ENCODE measurements at places on chromosomes 5 and 9.

GRCh38 chr9:123119566-123119965, 86.1 kb downstream of the GPR21 start:
- DNase-seq, result no peak

DNA sequence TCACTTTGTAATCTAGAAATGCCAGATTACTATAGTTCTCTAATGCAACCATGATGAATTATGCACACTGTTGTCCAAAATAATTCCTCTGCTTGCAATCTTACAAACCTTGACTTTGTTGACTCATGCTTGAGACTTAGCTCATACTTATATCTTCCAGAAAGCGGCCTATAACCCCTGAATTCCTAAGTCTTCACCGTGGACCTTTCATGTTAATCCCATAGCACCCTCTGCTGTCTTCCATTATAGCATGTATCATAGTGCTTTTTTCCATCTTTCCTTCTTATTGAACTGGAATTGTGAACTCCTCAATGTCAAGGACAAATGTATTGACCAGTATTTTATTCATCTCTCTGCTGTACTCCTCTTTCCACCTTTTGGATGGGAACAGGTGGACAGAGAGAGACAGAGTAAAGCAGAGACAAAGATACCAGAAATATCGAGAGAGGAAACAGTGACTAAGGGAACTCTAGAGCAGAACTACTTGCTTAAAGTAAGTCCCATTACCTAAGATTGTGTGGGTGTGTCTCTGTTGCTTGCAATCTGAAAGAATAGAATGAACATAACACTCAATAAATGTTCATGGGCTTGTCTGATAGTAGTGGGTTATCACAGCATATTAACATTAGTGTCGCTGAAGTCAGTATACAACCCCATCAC, 110.0 kb downstream of the LURAP1L start:
- no peak for DNase-seq

- no peak for DNase-seq
These were observed 116.6 kb upstream of the BNC2 start for GRCh38 chr9:16987026-16987425.

DNA sequence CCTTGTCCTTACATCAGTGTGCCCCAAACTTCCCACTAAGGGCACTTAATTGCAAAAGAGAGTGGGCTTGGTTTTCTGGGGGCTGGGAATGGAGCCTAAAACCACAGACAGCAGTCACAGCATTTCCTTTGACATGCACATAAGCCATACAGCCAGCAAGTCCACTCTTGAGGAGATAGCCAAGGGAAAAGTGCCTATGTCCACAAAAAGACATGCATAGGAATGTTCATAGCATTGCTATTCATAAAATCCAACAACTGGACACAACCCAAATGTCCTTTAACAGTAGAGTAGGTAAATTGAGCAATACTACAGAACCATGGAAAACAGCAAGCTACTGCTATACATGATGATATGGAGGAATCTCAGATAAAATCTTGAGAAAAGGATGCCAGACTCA, 11.7 kb upstream of the FAT2 start:
- no peak for DNase-seq

GRCh38 chr9:128493424-128493823, 11.1 kb upstream of the GLE1 start:
- DNase-seq, result no peak

GRCh38 chr9:83153030-83153429, 90.1 kb upstream of the RASEF start:
- no peak for DNase-seq

DNA sequence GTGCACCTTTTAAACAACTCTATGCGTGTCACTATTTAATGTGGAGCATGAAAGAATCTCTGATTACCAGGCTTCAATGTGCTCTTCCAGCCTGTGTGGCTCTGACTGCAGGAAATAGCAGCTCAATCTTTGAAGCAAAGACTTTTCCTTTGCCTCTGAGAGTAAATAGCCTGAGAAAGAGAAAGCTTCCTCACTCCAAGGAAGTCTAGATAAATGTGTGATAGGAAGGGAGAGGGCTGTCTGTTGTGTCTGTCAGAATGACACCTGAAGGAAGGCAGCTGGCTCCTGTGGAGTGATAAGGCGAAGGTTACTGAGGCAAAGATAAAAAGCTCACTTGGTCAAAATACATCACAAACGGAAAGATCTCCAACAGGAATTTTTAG, 205.3 kb upstream of the HAPLN1 start:
- no peak for DNase-seq

DNA sequence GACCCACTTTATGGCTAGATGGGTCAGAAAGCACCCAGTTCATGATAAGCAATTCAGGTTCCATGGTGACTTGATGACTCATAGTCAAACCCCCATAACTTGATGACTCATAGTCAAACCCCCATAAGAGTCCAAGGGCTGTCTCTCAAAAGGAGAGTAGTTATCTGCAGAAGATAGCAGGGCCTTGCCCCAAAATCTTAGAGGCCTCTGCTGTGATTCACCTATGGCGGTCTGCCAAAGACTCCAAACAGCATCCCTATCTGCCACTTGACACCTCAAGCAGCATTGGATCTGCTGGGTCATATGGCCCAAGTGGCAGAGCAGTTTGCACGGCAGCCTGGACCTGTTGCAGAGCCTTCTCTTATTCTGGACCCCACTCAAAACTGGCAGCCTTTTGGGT, 395.2 kb upstream of the KIF2A start:
- no peak for DNase-seq

- DNase-seq, result no peak
These were observed 431.6 kb downstream of the PRR16 start for GRCh38 chr5:120895660-120896059.

- no peak for DNase-seq
These were observed 12.8 kb upstream of the ZFP62 start for GRCh38 chr5:180873615-180874520.

DNA sequence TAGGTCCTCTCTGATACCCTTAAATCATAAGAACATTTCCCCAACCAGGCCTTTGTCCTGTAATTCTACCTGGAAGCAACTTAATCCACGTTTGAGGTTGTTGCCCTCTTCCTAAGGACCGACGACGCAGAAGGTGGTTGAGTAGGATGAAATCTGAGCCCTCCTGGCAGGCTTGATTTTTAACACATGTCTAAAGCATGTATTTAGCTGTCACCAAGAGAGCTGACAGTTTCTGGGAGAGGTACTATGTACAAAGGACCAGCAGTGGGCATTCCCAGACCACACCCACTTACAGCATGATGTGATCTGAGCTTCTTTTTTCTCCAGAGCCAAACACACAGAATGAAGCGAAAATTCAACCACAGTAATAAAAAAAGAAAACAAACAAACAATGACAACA, 260.9 kb downstream of the SH3GL2 start:
- DNase-seq, result no peak

- DNase-seq, result peak; percentile 70
These were observed 3.2 kb upstream of the NRARP start for GRCh38 chr9:137305060-137305797.

All from NCI-H774 (cell line).